Right ventricle myocardium inferior (tissue), 1 donor: ENCODE measurements at places on chromosomes 5 and 9.

- no peak for DNase-seq
Measured at GRCh38 chr5:161040818-161041217, 188.8 kb upstream of the ATP10B start.

- no peak for DNase-seq
Measured at GRCh38 chr5:68423154-68423811, 207.7 kb downstream of the PIK3R1 start.

DNA sequence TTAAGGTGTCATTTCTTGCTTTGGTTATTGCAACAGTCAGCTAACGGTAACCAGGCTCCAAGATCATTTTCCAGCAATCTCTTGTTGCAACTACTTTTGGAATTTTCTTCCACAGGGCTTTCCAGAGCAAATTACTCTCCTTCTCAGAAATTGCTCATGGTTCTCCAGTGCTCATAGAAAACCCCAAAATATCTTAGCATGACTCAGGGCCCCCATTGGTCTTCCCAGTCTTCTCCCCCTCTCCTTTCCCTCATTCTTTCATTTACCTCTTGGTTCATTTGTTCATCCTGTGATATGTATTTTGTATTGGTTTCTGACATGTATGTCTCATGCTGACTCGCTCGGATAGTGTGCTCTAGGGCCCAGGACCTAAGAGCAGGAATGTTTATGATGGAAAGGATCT lies 35.6 kb downstream of the WWC1 start:
- no peak for DNase-seq

- no peak for DNase-seq
Measured at GRCh38 chr9:113990975-113991471, 87.1 kb downstream of the AMBP start.

DNA sequence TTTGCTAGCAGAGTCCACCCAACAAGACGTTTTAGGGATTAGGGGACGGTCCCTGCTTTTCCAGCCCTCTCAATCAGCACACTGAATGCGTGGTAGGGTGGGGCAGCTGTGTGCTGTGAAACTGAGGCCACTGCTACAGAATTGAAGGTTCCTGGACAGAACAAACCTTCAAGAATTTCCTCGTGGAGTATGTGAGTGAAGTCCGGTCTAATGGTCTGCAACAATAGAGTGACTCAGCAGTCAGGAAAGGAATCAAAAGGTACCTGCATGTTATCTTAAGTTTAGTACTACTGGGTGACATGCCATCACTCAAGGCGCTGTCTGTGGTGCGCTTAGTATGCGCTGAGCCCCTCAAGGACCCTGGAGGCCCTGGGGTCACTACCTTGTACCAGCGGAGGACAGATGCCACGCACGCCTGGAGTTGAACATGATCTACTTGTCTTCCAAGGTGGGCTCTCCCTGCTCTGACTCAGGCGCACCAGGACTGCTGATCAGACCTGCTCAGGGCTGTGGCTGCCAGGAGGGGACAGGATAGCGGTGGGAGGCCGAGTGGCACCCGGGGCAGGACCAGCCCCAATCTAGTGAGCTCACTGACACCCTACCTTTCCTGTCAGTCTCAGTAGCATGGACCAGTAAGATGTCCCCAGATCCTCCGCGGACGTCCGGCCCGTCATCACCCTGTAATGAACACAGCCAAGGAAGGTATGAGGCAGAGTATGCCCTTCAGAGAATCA lies 50.5 kb downstream of the PRRT1B start:
- DNase-seq, result peak; percentile 61

GRCh38 chr5:97854871-97855762 lies 672.1 kb upstream of the RIOK2 start:
- no peak for DNase-seq

DNA sequence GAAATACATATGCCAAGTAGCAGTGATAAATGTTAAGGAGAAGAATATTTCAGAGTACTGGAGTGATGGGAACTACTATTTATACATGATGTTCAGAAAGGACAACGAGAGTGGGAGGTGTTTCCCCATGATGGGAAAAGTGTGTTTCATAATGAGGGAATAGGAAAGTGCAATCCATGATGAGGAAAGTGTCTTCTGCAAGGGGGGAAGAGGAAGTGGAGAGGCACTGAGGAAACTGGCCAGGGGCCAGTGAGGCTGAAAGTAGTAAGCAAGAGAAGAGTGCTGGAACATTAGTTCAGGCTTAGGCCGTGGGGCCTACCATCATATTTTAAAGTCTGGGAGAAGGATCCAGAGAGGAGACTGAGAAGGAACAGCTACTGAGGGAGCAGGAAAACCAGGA lies 327.2 kb downstream of the SLF1 start:
- peak; percentile 84 for DNase-seq

GRCh38 chr9:125513668-125514413 lies 193.2 kb downstream of the MAPKAP1 start:
- no peak for DNase-seq

- DNase-seq, result no peak
Measured at GRCh38 chr5:142529626-142530278, 156.1 kb downstream of the FGF1 start.

GRCh38 chr5:113047733-113048652 lies 71.4 kb downstream of the DCP2 start:
- DNase-seq, result no peak

DNA sequence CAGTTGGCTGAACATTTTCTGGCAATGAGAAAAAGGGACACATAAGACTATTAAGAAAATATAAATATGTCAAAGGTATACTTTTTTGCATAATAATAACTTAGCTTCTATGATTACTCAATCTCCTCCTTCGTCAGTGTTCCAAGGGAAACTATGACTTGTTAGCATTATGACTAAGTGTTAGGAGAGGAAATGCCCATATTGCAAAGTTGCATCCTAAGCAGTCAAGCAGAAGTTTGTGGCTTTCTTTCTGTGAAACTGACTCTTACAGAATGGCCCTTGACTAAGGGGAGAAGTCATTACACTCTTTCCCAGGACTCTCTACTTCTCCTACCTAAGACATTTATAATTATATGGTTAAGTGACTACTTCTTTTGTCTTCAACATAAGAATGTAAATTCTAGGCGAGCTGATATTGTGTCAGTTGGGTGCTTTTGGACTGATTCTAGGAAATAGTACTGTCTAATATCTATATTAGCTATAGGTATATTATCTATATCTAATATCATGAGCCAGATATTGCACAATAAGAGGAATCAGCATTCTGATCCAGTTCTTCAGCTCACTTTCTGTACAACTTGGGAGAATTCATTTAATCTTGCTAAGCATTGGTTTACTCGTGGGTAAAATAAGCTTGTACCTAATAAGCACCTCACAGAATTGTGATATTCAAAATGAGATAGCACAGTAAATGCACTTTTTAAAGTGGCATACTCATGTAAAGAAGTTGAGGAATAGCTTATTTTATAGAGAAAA lies 16.4 kb upstream of the SPINK6 start:
- no peak for DNase-seq

- DNase-seq, result no peak
Measured at GRCh38 chr9:127418037-127418471, 6.1 kb upstream of the ZNF79 start.
